Activated T-cell treated with anti-CD3 and anti-CD28 coated beads, Interleukin-2, amount 50 U/mL, for 72 hours (primary cell): ENCODE measurements at places on chromosomes 3 and 15. TPM values are rescaled to one million over a fixed set of nuclear protein-coding genes. Genes with fewer than 3 reads are reported as not detected.

DNA sequence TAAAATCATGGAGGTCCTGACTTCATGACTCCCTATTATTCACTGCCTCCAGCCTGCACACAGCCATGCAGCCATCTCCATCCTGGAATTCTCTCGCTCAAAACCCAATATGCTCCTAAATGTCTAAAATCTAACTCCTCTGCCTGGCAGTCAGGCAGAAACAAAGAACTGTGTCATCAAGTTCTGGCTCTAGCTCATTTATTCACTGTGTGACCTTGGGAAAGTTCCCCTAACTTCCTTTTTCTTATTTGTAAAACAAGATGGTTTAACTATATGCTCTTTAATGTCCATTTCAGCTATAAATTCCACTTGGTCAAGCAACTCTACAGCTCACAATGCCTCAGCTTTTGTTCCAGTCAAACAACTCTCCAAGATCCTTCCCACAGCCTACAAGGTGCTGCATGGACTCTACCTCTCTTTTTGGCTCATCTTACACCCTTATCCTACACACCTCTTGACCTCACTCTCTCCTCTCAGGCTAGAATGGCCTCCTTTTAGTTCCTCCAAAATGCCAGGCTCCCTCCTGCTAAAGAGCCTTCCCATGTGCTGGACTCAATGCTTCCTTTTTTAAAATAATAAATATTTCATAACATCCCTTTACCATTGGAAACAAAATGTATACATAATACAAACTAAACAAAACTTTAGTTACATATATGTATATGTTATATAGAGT is 16.4 kb downstream of the PIK3CB start:
- DNase-seq: no peak

GRCh38 chr3:44259404-44259803 is 17.7 kb downstream of the TOPAZ1 start:
- DNase-seq: no peak

DNA sequence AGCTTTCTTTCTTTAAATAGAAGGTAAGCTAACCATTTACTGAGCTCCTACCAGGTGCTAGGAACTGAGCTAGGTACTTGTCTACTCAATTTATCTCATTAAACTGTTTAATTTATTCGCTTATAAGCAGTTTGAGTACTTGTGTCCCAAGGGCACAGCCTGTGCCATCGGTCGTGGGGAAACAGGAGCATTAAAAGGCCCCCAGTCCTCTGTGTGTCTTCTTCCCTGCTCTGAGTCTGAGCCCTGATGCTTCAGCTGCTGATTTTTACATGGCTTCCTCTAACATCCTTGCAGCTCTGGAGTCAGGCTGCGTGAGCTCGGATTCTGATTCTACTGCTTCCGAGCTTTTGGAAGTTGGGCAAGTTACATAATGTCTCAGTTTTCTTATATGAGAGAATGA is 239.5 kb downstream of the EDEM1 start:
- no peak for DNase-seq

DNA sequence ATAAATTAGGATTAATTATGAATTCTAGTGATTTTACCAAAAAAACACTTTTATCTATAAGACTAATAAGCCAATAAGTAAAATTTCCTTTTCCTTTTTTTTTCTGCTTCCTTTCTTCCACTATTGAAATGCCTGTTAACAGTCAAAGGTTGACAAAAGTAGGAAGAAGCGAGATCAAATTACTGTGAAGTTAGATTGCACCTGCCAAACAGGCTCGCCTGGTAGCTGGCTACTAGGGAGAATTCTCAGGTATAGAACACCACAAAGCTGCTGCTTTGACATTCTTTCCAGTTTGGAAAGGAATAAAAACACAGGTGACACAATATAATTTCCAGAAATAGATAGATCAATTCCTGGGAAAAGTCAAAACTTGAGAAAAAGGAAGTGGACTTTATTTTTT is 749.0 kb downstream of the NSUN3 start:
- no peak for DNase-seq

DNA sequence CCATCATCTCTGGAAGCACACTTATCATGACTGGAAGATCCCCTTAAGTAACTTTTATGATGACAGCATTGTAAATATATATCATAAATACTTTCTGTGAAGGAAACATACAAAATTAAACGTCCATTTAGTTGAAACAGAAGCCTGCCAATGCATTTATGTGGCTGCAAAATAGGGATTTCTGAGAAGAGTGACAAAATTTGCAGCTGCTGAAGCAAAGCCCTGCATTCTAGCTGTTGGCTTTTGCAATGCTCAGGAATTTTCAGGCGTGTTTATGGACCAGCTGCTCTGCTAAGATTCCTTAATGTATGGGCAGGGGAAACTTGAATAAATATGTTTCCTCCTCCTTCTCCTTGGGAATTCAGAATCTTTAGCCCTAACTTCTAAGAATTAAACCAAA is 137.3 kb downstream of the CACNA2D3 start:
- DNase-seq: no peak

- no peak for DNase-seq
These were observed 51.2 kb upstream of the PHLDB2 start for GRCh38 chr3:111807826-111808225.

DNA sequence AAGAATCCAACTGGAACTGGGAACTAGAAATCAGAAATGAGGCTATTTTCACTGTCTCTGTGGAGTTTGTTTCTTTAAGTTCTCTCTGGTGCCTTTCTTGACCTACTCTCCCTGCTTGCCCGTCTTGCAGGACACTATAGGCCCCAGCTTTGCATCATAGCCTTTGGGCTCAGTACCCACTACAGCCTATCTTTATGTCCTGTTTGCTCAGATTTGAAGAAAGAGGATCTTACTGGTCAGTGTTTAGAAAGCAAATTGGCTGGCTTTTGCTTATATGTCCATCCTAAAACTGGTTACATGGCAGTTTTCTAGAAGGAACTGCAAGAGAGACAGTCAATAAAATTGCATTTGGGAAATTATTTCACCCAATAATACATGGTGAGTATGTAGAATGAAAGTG is 231.8 kb upstream of the TBL1XR1 start:
- DNase-seq: no peak

DNA sequence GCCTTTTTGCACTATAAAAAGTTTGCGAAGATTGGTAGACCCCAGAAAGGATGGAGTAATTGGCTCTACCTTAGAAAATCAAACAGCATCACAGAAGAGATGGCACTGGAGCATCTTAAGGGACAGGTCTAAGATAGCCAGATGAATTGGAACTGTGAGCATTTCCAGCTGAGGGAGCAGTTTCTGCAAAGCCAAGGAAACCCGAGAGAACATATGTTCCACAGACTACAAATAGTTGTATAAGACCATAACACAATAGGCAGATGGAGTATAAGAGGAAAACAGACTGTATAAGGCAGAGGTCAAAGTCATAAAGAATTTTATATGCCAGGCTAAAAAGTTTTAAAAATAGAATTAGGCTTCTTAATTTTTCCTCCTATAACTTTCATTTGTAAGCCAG is 46.0 kb downstream of the TSC22D2 start:
- no peak for DNase-seq

GRCh38 chr3:49616061-49616460 is 58.1 kb upstream of the APEH start:
- DNase-seq: no peak

DNA sequence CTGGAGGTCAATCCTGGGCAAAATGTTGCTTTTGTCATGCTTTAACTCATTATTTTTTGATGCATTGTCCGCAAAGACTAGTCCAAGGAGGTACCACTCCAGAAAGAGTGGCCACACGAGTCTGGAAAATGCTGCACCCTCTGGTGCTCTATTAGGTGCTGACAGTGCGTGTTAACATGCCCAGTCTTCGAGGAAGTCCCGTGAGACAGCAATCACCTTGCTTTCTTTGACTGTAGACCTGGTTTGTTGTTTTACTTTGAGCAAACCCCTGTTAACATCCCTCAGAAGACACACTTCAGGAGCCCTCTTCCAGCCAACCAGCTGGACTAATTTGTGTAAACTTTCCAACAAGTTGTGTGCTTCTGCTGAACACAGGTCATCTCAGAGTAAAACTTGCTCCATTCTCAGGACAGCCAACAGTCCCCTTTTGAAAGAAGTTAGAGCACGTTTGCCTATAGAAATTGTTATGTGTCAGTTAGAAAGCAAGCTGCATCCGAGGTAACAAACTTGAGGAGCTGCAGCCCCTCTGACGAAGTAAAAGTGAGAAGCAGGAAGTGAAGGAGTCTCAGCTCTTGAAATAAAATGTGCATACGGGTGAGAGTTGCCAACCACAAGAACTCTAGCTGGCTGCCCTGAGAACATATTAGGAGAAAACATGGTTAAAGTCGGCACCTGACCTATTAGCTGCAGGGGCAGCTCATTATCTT is 205.0 kb downstream of the LPP start:
- peak; percentile 16 for DNase-seq

- DNase-seq: no peak
These were observed 15.8 kb downstream of the XXYLT1 start for GRCh38 chr3:195255176-195255500.

DNA sequence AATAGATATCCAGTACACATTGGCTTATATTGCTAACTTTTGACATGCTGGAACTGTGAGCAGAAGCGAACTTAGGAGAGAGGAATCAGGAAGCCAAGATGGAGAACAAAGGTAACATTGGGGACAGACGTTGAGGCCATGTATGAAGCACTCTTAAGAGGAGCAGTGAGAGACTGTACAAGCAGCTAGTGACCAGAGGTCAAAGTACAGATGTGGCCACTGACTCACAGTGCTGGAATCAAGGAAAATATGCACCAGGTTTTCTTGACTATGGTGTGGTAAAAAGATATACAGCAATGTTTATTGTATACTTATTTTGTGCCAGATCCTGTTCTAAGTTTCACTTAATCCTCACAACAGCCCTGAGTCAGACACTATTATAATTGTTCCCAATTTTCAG is 2.0 kb upstream of the IL20RB start:
- DNase-seq: no peak

- DNase-seq: no peak
These were observed 30.9 kb downstream of the PPCDC start for GRCh38 chr15:75054172-75054897.

DNA sequence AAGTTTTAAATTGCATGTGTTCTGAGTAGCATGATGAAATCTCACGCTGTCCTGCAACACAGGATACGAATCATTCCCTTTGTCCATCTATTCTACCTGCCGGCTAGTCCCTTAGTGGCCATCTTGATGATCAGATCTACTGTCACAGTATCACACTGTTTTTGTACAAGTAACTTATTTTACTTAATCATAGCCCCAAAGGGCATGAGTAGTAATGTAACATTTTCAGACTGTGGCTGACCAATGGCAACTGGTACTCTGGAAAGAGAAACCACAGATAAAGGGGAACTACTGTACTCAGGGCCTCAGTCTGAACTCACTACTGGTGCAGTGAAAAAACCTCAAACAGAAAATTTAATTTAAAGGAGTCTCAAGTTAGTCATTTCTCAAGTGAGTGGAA is 127.3 kb upstream of the MRPL3 start:
- no peak for DNase-seq

DNA sequence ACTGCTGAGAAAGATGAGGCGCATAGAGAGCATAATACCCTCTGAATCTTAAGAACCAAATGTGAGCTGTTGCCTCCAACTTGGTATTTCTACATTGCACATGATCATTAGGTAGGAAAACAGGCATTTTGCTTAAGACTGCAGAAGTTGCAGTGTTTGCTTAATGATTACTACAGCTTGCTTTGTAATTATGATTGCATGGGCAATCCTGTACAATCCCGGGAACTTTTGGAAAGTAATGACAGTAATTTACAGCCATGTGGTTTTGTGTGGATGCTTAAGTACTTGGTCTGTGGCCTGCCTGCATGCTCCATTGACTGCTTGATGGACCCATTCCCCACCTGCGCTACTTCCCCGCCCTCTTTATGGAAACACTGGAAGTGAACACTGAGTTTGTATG is 301.1 kb downstream of the DIPK2A start:
- DNase-seq: no peak

GRCh38 chr3:7166460-7166859 is 305.5 kb downstream of the GRM7 start:
- DNase-seq: no peak

GRCh38 chr3:109225516-109225915 is 89.0 kb downstream of the C3orf85 start:
- DNase-seq: no peak

GRCh38 chr3:48727511-48727910 is 10.5 kb upstream of the IP6K2 start:
- DNase-seq: no peak

DNA sequence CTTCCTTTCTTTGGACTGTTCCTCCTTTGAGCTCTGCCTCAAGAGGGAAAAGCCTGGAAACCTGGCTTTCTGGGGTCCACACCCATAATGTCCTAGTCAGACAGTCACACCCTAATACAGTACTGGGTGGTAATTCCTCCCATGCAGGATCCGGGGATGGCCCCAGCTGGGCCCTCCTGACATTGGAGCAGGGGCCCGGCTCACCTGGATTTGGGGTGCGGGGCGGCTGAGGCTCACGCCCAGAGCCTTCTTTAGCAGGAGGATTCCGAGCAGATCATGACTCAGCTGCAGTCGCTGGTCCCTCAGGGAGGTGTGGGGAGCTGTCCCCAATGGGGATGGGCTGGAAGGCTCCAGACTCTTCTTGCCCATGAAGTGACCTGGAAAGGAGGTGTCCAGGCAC is 1.0 kb downstream of the NMB start:
- no peak for DNase-seq

- DNase-seq: no peak
These were observed 17.6 kb downstream of the ACAD11 start for GRCh38 chr3:132641837-132642538.

GRCh38 chr3:111325160-111325718 is 216.8 kb upstream of the CD96 start:
- DNase-seq: no peak

- no peak for DNase-seq
These were observed 418.0 kb downstream of the SOX2 start for GRCh38 chr3:182129740-182130139.

- no peak for DNase-seq
These were observed 484.6 kb downstream of the ROBO2 start for GRCh38 chr3:77524463-77524862.

CNTN4 gene
- total RNA-seq: 0.62 TPM

PLSCR2 gene
- total RNA-seq: not detected

PARP16 gene
- total RNA-seq: 31.9 TPM

STRA6 gene
- total RNA-seq: 0.46 TPM

WDR49 gene
- total RNA-seq: 0.31 TPM

CPNE9 gene
- total RNA-seq: 0.77 TPM

GOLGA6L7 gene
- total RNA-seq: not detected

TRPM1 gene
- total RNA-seq: not detected

LRTM1 gene
- total RNA-seq: not detected

CYP8B1 gene
- not detected for total RNA-seq

UBP1 gene
- total RNA-seq: 64.6 TPM
